ENCODE measurements at places on chromosomes 16 and 17.

DNA sequence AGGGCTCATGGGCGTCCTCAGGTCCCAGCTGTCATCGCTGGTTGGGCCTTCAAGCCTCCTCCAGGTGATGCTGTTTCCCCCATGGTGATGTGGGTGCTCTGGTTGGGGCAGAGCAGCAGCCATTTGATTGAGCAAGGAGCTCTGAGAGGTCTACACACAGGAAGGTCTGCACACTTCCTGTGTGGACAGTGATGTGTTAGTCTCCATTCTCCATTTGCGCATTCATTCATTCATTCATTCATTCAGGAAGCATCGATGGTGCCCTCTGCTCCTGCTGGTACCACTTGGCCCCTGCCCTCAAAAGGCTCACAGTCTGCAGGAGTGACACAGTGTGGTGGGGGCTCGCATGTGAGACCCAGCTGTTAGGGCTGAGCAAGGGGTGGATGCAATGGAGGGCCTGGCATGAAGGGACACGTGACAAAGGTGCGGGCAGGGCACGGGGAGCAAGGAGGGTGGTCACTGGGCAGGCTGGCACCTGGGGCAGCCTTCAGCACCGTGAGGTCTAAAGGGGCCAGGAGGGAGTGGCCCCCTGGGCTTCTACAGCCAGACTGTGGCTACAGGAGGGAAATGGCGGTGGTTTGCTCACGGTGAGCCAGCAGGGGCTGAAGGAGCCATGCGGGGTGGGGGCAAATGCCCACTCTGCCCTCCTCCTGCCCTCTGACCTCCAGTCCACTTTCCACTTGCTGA lies 1.5 kb downstream of the ADGRG3 start:
- no peak for DNase-seq

- DNase-seq: no peak
Measured at GRCh38 chr16:72122916-72123315, 29.3 kb downstream of the DHX38 start.

- no peak for DNase-seq
Measured at GRCh38 chr16:1076801-1077576, 4.4 kb downstream of the SSTR5 start.

DNA sequence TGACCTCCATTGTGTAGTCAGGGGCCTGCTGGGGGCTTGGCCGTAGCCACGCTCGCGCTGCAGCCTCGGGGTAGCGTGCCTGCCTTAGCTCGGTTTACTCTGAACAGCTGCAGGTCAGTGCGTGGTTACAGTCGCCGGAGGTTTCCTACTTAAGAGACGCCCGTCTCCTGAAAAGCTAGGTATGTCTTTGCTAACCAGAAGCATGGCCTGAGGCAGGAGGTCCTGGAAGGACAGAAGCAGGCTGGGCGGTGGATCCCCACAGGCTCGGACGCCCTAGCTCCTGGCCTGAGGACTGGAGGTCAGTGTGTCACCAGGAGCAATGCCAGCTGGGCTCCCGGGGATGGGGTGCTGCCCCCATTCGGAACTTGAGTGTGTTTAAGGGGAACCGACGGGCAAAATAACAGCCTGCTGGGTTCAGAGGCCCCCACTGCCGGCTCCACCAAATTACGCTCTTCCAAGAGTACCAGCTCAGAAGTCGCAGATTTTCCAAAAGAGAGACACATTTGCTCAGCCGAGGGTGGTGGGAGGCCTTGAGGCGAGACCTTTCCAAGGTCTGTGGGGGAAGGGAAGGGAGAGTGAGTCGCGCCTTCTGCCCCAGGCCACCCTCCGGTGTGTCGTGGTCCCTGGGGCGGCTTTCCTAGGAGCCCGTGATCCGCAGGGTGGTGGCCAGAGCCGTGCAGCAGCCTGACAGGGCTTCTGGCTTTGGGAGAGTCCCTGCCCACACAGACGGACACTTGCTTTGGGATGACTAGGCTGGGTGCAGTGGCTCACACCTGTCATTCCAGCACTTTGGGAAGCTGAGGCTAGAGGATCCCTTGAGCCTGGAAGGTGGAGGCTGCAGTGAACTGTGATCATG lies 3.9 kb upstream of the GNG13 start:
- no peak for DNase-seq

- DNase-seq: no peak
Measured at GRCh38 chr17:39281806-39282205, 56.1 kb upstream of the STAC2 start.

DNA sequence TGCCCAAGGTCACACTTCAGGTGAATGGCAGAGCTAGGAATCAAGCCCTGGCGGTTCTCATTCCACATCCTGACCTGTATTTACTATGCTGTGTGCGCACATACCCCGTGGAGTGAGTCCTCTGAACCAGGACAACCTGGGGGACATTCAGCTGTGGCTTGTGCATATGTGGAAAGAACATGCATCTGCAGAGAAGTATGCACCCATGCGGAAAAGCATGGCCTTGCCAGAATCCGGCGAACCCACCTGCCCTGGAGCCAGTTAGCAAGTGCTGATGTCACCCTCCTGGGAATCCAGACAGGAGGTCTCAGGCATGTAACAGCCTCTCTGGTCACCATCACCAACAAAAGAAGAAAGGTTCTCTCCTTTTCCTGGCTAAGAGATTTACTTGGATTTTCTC lies 1.9 kb downstream of the RASL10B start:
- no peak for DNase-seq

DNA sequence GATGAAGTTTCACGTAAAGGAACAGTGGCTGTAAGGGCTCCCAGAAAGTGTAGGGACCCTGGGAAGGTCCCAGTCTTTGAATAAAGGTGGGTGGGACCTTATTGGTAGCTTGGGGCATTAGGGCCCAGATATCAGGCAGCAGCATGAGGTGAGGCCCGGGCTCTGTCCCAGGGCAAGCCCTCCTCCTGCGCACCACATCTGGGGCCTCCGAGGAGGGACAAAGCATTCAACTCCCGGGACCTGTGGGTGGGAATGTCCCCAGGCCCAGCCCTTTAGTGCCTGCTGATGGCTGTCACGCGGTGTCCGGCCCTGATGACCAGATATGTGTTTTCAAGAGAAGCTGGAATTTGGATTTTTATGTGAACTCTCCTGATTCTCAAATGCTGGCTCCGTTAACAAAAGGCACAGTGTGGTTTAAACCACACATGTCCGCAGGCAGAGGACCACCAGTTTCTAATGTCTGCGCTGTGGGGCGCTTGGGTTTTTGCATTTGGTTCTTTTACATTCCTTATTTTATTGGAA lies 30.4 kb downstream of the RAI1 start:
- no peak for DNase-seq

GRCh38 chr17:79789943-79790804 lies 6.7 kb downstream of the CBX8 start:
- DNase-seq: peak; percentile 66

- DNase-seq: no peak
Measured at GRCh38 chr16:87931504-87931903, 4.8 kb downstream of the CA5A start.

DNA sequence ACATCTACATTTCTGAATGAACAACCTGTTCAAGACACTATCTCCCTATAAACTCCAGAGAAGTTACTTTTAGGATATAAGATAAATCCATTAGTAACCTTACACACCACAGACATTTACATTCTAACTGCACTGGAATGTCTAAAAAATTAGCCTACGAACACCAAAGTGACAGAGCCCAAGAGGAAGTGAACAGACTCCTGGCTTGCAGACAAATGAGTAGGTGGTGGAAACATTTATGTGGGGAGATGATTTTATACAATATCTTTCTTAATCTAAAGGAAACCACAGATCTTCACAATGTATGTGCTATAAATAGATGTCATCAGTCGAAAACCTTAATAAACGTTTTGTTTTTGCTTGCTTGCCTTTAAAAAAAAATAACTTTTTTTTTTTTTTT lies 18.8 kb downstream of the ZNF652 start:
- no peak for DNase-seq

GRCh38 chr17:68602289-68602688 lies 1.1 kb upstream of the FAM20A start:
- no peak for DNase-seq

DNA sequence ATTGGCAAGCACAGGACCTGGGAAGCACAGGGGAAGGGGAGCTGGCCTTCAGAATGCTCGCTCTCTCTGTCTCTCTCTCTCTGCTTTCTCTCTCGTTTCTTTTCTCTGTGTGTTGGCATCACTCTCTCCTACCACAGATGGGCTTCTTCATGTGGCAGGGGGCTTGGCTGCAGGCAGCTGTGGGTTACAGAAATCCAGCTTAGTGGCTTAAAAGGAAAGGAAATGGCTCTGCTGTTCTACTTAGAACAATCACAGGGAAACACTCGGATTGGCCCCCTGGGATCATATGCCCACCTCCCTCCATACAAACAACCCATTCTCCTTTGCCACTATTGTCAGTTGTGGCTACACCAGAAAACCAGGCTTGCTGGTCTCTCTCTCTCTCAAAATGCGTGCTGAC lies 20.4 kb downstream of the TBX2 start:
- DNase-seq: no peak

GRCh38 chr17:5786510-5786875 lies 202.2 kb upstream of the NLRP1 start:
- no peak for DNase-seq

DNA sequence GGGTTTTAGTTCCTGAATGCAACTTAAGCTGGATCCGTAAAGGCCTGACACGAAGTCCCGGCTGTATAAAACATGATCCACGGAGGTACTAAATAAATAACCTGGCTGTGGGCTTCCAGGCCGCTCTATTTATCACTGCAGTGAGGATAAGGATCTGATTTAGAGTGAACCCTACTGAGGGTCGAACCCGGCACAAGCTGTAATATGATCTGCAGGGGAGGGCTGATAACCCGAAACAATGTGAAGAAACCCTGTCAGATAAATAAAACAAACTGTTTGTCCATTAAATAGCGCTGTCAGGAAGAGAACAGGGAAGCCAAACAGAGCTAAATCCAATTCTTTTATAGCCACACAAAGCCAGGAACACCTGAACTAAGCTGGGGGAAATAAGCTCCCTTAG lies 375.6 kb upstream of the SALL1 start:
- no peak for DNase-seq

DNA sequence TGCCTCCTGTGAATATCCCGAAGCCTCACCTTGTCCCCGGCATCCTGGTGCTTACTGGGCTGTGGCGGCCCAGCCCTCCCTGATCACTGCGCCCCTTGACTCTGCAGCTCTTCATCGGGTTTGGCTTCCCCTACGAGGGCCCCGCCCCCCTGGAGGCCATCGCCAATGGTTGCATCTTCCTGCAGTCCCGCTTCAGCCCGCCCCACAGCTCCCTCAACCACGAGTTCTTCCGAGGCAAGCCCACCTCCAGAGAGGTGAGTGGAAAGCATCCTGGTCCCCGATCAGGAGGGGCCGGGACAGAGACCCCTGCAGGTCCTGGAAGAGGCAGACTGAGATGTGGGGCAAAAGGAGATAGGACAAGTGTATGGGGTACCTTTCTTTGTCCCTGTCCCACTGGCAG lies 72.1 kb downstream of the MGAT5B start:
- no peak for DNase-seq

- DNase-seq: no peak
Measured at GRCh38 chr17:41775394-41776226, 10.9 kb downstream of the JUP start.

- no peak for DNase-seq
Measured at GRCh38 chr17:76416899-76417298, 32.5 kb downstream of the SPHK1 start.

DNA sequence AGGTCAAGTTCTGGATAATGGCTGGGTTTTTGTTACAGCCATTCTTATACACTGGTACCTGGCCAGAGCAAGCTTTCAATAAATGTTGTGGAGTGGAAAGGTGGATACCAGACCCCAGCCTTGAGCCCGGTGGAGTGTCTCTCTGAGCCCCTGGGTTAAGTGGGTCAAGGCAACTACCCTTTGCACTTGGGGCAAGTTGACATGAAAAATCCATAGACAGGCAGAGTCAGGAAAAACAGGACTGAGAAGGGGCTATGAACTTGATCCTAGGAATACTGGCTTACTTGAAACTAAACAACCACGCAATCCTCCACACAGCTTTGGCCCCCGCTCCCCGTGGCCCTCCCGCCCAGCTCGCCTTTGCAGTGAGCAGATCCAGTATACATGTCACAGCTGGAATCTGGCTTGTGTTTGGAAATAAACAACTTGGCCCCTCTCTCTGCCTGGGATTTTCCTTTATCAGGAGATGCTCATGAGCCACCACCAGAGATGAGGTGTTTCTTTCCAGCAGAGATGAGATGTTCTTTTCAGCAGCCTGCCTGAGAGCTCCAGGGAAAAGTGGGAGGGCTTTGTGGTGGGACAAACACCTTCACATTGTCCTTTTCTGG lies 65.9 kb downstream of the KSR1 start:
- no peak for DNase-seq

DNA sequence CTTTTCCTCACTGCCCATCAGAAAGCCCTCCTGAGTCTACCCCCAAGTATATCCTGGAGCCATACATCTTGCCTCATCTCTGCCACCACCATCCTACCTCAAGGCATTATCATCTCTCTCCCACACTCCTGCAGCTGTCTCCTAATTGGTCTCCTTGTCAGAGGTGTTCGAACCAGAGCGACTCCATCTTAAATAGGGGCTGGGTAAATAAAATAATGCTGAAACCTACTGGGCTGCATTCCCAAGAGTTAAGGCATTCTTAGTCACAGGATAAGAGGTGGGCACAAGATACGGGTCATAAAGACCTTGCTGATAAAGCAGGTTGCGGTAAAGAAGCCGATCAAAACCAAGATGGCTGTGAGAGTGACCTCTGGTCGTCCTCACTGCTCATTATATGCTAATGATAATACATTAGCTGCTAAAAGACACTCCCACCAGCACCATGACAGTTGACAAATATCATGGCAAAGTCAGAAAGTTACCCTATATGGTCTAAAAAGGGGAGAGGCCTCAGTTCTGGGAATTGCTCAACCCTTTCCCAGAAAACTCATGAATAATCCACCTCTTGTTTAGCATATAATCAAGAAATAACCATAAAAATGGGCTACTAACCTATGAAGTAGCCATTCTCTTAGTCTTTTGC lies 97.0 kb upstream of the C16orf82 start:
- no peak for DNase-seq

GRCh38 chr16:20956319-20956718 lies 55.7 kb downstream of the LYRM1 start:
- no peak for DNase-seq

DNA sequence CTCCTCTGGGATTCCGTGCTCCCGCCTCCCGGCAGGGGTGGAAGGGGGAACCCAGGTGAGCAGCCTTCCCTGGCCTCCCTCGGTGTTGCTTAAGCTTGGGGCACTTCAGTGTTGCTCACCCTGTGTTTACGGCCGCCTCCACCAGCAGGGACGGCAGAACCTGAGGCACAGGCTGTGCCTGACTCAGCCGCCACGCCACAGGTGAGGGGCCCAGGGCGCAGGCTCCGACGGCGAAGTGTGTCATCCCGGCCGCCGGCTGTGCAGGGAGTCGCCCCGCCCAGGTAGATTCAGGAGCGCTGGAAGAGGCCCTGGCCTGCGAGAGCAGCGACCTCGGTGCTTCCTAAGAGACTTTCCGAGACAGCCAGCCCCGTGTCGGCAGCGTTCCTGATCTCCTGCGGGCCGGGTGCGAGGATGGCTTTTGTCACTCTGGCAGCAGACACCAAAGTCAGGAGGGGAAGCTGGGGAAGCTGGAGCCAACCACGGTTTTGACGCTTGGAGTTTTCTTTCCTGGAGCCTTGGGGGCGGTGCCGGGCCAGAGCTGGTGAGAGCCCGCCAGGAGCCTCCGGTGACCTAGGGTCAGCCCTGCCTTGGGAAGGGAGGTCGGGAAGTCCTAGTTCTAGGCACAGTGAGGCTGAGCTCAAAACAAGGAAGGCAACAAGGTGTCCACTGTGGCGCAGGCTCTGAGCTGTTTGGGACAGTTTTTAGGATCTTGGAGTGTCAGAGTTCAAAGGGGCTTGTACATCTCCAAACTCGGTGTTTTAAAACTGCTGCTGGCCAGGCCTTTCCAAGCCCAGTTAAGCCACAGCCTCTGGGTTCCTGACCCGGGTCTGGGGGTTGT lies 2.1 kb downstream of the GSE1 start:
- peak; percentile 79 for DNase-seq
